ENCODE measurements at places on chromosomes 1 and 21.

DNA sequence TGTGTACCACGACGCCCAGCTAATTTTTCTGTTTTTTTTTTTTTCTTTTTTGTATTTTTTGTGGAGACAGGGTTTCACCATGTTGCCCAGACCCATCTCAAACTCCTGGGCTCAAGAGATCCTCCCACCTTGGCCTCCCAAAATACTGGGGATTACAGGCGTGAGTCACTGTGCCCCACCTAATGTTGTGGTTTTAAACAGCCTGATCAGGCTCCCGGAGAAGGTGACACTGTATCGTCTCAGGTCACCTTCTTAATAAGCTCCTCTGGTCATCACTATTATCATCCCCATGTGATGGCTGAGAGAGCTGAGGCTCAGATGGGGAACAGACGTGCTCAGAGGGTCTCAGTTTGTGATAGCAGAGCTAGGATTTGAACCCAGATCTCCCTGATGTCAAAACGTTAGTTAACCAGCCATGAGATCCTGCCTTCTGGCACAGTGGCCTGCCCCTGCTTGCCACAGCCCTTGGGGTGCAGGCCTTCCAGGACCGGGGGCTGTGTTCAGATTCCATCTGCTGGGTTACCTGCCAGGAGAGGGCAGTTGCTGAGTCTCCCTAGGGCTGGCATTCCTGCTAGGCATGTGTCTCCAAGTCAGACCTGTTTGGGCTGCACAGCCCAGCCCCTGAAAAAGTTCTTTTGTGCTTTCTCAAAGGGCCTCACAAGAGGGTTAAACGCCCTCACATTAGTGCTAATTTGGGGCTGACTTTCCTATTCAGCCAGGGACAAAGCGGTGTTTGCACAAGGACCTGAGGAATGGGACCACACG, 32.7 kb upstream of the GRHL3 start:
- DNase-seq: no peak

- DNase-seq: no peak
These were observed 3.0 kb upstream of the FGGY start for GRCh38 chr1:59293849-59294248.

DNA sequence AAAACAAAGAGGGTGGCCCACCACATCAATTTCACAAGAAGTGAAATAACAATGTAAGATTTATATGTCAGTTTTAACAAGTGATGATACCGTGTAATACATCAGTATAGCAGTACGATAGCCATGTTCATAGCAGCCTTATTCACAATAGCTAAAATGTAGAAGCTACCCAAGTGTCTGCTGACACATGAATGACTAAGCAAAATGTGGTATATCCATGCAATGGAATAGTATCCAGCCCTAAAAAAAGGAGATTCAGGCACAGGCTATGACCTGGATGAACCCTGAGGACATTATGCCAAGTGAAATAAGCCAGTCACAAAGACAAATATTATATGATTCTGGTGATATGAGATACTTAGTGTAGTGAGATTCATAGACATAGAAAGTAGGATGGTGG, 18.0 kb downstream of the KIF26B start:
- DNase-seq: no peak

- DNase-seq: no peak
These were observed 1.4 kb downstream of the PRSS38 start for GRCh38 chr1:227816750-227817446.

DNA sequence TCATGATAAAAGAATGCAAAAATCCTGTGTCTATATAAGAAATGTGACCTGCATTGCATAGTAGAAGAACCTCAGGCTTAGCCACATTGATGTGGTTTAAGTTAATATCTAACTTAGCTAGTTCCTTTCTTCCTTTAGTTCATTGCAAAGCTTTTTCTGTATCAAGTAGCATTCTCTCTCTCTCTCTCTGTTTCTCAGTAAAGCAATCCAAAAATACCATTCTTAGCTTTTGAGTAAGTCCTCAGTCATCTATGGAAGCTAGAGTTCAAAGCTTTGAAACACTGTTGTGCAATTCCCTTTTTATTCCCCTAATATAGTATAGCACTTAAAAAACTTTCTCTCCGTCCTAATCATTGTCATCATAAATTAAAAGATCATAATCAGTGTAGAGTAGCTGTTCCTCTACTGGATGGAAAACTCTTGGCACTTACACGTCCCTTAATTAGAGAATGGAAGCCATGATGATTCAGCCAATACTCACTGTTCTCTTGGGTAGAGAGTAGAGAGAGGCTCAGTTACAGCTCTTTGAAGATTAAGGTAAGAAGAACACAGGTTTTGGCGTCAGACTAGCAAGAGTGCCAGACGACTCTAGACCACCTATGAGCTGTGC, 350.3 kb upstream of the LYPLAL1 start:
- DNase-seq: peak; percentile 99

- no peak for DNase-seq
These were observed 40.8 kb upstream of the HEATR1 start for GRCh38 chr1:236645016-236645680.

DNA sequence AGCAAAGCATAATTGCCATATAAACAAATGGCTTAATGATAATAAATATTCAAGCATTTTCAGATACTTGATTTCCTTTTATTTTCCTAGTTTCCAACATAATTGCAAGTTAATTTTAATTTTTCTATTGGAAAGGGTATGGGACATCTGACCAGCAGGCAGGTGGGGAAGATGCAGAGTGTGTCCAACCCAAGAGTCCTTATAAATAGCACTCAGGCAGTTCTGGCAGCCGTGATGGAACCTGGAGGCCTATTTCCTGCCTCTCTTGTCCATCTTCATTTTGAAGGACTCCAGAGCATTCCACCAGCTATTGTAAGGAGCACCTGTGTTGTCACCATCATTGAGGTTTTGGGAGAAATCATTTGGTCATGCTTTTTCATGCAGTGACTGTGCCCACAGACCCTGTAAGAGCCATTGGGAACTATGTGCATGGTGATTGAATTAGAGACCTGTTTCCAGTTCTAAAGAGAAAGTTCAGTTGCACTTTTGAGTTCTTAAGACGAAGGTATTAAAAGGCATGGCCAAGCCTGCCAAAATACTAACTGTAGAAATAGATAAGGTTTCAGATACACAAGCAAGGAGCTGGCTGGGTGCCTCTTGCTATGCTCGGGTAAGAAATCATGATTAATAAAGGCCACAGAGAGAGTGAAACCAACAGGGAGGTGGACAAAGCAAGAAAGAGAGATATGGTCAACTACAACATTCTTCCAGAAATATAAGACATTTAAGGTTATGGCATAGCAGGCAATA, 92.3 kb downstream of the SPATA46 start:
- DNase-seq: no peak

- DNase-seq: no peak
These were observed 28.6 kb downstream of the ZNF644 start for GRCh38 chr1:90993245-90993644.

GRCh38 chr1:153985341-153985912, 712 bp downstream of the RAB13 start:
- DNase-seq: no peak

DNA sequence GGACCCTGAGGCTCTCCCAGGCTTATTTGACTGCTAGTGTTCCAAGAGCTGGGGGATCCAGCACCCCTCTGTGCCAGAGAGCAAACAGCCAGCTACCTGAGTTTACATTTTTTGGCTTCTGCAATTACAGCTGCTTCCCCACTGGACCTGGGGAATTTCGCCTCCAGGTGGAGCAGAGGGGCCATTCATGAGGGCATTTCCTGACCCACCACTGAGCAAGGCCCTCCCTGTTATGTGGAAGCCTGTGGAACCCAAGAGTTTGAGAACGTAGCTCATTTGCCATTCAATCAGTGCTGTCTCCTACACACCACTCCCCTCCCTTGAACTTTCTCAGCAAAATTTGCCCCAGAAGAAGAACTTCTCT, 42.7 kb upstream of the TMEM51 start:
- DNase-seq: no peak

DNA sequence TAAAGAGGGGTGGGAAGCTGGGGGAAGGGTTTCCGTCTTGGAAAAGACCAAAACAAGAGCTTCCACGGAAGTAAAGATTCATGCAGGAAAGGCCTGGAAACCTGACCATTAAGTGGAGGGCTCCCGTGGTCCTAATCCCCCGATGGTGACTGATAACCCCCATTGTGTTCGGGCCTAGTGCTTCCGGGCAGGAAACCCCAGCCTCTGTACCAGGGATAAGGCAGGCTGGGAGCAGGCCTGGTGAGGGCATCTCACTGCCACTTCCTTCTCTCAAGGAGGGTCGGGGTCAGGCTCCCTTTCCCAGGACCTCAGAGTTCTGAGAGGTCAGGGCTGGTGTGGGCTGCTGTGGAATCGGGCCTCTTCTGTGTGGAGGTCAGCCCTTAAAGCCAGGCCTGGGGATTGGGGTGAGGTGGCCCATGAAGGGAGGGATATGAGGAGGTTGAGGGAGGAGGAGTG, 136.9 kb downstream of the CDC7 start:
- DNase-seq: no peak

- no peak for DNase-seq
These were observed 9.4 kb downstream of the C1orf174 start for GRCh38 chr1:3890389-3891328.

- no peak for DNase-seq
These were observed 8.7 kb upstream of the CBR3 start for GRCh38 chr21:36126208-36126565.

DNA sequence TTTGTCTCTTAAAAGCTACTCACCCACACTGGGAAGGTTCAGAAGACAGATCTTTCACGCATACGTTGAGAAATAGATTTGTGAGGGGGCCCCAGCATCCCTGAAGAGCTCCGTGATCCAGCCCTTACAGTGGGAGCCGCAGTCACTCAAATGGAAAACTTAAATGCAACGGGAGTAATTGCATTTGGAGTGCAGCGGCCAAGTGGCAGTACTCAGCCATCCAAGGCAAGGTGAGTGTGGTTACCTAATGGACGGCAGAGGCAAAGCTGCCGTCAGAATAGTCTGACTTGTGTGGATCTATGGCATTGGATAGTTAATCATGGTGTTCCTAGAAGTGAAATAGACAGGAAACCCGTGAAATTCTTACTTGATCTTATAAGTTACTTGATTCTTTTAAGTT, 5.1 kb downstream of the SPSB1 start:
- DNase-seq: no peak

DNA sequence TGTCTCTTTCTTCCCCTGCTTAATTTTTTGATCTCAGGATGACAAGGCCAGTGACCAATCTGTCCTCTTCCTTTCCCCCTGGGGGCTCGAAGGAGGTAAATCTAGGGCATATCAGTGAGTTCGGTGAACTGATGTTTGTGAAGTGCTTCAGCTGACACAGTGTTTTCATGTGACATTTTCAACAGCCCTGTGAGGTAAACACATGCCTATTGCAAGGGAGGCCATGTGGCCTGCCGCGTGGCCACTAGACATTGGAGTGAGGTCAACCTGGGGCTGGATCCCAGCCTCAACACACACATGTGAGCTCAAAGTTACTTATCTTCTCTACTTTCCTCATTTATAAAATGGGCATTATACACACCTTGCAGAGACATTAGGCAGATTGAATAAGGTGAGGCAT, 126.3 kb downstream of the PLPP3 start:
- no peak for DNase-seq

- peak; percentile 85 for DNase-seq
These were observed 6.0 kb downstream of the CADM3 start for GRCh38 chr1:159177272-159177907.

DNA sequence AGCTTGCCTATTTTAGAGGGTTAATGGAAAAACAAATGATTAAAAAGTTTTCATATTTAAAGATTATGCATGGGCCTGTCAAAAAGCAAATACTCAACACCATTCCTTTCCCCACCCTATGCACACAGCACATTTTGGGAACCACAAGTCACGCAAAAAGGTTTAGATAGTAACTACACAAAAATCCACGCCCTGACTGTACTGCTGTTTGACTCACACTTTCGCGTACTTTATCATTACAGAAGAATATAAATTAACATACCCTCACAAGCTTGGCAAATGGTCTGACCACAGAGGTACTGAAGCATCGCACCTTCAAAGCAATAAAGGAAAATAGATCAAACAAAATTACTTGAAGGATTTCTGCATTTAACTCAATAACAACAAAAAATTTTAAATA, 1.4 kb downstream of the ATP5PO start:
- peak; percentile 83 for DNase-seq

- DNase-seq: no peak
These were observed 18.0 kb upstream of the IL20 start for GRCh38 chr1:206847337-206847834.

DNA sequence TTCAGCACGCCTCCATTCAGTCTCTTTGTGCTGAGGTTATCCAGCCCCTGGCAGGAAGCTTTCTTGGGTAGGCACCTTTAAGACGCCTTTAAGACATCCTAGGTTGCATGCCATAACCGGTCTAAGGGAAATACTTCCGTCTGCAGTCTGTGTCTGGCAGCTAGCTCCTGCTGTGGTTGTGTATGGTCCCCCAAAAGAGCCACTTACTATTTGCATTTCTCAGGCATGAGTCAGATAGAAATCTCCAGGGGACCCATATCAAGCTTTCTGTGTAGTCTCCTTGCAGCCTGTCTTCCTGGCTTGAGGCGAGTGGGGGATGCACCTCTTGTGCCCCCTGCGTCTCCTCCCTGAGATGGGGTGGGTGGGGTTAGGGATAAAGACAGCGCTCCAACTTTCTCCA, 10.0 kb upstream of the RYR2 start:
- DNase-seq: peak; percentile 51

GRCh38 chr21:41598561-41599431, 90.8 kb upstream of the TMPRSS2 start:
- no peak for DNase-seq

DNA sequence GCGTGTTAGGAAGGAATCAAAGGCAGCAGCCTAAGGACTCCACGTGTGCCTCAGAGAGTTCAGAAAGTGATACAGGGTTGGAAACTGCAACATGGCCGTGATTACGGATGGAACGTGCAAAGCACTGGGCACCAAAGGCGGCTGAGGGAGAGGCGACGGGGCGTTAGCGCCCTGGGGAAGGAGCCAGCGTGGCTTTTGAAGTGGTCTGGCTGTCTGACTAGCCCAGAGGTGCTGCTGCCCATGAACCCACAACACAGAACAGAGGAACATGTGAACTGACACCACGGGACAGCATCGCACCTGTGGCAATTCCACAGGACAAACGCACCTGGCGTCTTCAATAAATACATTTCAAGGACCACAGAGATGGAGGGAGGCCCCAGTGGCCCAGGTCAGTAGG, 18.0 kb upstream of the TMEM52 start:
- no peak for DNase-seq

- peak; percentile 11 for DNase-seq
These were observed 27.2 kb upstream of the MGST3 start for GRCh38 chr1:165603810-165604209.

GRCh38 chr1:191174298-191174697, 696.6 kb upstream of the BRINP3 start:
- DNase-seq: peak; percentile 19

All from ACHN (cell line).